ENCODE measurements at places on chromosomes 7 and 10. TPM values are rescaled to one million over a fixed set of nuclear protein-coding genes. Genes with fewer than 3 reads are reported as not detected.

GRCh38 chr10:77496941-77497420 is 140.6 kb downstream of the KCNMA1 start:
- DNase-seq: no peak

Gene AKR1C4
- total RNA-seq: not detected

- DNase-seq: no peak
These were observed at the start of gene ACTL6B for GRCh38 chr7:100655908-100656674. Gene ACTL6B, minus strand, starts transcription at chr7:100656448. Its CDS starts 94 bp downstream, at chr7:100656354.

Gene PDZD7
- total RNA-seq: 3.3 TPM

Gene NODAL
- not detected for total RNA-seq

Gene OR2A12
- total RNA-seq: not detected

Gene OR13A1
- total RNA-seq: not detected

DNA sequence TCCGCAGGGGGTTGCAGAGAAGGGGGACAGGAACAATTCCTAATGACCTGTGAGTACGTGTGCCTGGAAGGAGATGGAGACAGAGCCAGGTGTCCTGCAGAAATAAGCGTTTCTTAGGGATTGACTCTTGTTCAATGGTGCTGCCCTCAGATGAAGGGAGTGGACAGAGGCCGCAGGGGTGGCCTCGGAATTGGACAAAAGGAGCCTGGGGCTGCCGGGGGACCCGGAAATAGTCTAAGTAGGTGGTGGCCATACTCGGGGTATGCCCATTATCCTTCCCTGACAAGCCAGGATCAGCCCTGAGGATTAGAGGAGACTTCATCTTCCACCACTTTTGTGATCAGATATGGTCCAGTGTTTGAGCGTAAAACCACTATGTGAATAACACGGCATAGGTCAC is 39.2 kb downstream of the ELFN1 start:
- no peak for DNase-seq

DNA sequence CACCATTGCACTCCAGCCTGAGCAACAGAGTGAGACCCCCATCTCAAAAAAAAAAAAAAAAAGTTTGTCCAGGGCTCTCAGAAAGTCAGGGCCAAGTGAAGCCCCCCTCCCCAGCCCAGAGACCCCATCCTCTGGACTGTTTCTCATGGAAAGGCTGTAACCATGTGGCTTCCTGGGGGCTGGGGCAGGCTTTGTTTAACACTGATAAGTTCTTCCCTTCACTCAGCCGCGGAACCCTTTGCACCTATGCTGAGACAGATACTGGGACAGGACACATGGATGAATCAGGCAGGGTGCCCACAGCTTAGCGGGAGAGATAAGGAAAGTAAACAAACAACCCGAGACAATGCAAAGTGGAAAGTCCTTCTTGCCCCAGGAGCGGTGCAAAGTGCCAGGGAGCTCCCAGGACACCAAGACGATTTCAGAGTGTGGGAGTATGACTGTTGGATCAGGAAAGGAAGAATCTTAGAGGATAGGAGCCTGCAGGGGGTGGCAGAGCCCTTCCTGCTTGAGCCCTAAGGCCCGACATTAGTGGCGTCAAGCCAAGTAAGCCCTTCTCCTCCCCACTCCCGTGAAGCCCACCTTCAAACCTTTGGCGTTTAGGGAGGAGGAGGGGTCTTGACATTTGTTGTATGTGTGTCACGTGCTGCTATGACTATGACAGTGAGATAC is 11.6 kb downstream of the MLXIPL start:
- DNase-seq: no peak

GRCh38 chr7:1409555-1409954 is 49.7 kb downstream of the MICALL2 start:
- no peak for DNase-seq

Gene ANKRD61
- not detected for total RNA-seq

DNA sequence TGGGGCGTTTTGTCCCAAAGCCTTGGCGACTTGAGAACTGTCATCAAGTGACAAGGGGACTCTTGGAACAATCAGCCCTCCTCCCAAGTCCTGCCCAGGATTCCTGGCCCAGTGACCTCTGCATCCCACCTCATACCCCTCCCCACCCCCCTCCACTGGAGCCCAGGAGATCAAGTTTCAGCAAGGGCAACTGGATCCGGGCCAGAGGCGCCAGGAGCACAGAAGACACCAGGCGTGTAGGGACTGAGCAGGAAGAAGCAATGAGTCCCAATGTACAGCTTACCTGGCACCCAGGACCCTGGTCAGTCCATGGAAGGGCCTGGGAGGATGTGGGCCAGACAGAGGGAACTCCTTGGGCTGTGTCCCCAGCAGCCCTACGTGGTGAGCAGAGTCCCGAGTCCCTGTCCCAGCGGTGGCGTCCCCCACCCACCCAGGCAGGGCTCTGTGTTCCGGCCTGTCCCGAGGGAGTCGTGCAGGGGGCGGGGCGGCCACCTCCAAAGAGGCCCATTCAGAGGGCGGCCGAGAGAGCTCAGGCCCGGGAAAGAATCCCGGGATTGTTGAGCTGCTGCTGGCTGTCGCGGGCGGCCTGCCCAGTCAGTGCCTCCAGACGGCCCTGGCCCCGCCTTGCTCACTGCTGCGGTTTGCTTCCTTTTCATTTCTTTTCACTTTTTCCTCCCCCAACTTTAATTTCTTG is 254.1 kb downstream of the TNS3 start:
- DNase-seq: no peak

DNA sequence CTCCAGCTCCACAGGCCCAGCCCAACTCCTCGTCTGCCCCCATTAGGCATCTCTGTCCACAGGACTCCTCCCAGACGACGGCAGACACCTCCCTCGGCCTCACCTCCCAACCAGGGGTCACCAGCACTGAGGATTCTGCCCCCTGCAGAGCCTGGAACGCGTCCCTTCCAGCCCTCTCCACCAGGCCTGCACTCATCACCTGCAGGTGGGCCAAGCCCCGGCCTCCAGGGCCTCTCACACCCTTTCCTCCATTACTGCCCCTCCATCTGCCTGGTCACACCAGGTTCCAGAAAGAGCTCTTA is 42.7 kb upstream of the PDGFA start:
- DNase-seq: no peak

DNA sequence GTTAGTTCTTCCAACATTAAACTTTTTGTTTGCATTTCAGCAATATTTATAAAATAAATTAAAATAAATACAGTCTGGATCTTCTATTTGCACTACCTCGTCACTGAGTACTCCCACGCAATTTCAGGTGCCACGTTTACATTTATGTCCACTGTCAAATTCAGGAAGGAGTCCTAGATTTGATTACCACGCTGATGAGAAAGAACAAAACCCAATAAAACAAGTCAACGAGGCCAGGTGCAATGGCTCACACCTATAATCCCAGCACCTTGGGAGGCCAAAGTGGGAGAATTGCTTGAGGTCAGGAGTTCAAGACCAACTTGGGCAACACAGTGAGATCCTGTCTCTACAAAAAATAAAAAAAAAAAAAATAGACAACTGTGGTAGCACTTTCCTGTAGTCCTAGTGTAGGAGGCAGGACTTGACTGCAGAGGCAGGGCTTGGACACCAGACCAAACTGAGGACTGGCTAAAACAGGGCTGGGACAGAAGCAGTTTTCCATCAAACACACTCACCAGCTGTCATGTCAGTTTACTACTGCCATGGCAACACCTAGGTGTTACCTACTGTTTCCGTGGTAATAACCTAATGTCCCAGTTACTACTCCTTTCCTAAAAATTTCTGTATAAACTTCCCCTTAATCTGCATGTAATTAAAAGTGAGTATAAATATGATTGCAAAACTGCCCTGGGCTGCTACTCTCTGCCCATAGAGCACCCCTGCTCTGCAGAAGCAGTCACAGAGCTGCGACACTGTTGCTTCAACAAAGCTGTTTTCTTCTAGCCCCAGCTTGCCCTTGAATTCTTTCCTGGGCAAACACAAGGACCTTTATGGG is 341.7 kb downstream of the PARD3 start:
- no peak for DNase-seq

DNA sequence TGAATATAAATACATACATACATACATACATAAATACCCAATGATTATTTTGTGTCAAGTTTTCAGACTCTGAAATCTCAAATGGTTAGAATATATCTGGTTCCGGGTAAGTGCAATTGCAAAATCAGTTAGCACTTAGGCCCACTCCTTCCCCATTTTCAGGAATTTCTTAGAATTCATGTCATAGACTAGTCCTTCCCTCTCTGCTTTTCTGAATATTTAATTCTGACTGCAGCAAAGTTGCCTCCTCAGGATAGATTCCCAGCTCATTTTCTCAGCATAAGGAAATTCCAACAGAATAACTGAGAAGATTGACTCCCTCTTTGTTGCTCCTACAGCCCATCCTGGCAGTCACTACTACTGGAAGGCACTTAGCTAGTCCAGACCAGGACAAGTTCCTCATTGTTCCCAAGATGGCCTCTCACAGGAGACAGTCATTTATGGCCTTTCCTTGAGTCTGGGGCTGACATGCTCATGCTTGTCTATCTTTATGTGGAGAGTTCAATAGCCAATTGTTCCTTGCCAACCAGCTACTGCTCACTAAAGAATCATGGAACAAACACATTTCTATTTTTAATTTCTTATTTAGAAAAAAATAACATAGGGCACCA is 142.9 kb upstream of the ITGB1 start:
- no peak for DNase-seq

Gene EIF5AL1
- total RNA-seq: not detected

Gene CH25H
- total RNA-seq: 25.5 TPM

Gene TUBB8
- total RNA-seq: 0.88 TPM

- DNase-seq: no peak
These were observed 80.0 kb downstream of the NRCAM start for GRCh38 chr7:108376206-108376605.

GRCh38 chr10:100913470-100913865 is 705 bp downstream of the SLF2 start:
- no peak for DNase-seq

DNA sequence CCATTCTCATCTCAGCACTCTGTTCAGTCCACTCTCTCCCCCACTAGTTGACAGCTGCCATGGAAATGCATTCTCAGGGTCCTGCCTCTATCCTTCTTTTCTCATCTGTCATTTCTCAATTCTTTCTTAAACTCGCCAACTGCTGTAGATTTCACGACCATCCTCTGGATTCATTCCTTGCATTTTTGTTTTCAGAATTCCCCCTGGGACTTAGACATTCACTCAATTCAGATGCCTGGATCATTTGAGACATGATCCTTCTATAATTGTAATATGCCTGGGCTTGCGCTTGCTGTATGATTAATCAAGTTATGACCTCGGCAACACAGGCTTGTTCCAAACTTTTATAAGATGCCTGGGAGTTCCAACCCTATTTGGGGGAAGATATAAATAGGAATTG is 104.5 kb downstream of the RAB11FIP2 start:
- DNase-seq: no peak

DNA sequence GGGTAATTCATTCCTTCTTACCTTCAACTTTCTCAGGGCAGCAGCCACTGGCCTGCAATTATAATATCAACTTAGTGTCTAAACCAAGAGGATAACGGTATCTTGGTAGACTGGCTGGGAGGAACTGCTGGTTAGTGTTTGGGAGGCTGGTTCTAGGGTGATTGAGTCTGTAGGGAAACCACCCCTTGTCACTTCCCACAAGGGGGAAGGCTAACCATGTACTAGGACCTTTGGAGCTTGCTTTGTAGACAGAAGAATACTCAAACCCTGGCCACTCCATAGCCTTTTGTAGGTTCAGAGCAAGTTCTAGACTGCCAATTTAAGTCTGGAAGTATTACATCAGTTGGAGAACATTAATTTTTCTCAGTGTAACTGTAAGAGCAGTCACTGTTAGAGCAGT is 51.3 kb downstream of the NHLRC2 start:
- no peak for DNase-seq

Gene EFCAB10
- total RNA-seq: not detected

DNA sequence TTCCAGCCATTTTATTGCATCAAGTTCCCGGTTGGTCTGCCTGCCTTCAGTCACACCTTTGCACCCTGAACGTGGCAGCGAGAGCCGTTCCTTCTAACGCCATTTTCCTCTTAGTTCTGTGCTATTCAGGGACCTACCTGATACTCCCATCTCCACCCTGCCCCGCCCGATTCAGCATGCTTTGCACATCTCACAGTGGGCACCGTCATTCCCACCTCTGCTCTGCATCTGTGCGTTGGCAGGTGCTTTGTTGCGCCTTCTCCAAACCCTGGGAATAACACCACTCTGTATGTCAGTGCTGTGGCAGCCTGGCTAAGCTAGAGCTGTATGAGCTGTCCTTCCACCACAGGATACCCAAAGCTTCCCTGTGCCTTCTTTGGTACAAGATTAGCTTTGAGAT is 96.8 kb downstream of the ACTR3B start:
- DNase-seq: no peak

DNA sequence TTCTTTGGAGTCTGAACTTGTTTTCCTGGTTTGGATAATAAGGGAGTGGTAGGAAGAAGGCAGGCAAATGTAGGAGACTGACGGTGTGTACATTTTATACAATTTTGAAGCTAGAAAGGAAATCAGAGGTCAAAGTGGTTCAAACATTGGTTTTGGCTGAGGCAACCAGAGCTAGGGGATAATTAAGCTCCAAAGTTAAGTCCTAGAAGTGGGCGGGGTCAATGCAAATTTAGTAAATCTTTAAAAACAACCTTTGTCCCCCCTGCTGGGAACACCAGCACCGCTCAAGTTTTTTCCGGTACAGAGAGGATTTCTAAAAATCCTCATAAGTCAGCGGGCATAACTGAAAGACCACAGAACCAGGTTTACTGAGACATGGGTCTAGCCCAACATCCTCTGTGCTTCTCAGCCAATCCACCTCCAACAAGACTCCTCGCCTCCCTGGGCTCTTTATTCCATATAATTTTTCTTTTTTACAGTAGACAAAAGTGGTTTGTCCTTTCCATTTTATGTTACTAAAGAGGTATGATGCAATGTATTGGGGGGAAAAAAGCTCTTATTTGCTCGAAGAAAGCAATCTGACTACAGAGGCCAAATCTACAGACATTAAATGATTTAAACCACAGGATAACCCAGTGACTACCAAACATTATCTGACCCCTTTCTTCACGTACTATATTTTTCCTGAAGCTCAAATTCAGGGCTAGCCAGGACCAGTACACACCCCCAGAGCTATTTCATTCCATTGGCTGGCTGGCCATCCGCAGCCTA is 1.6 kb downstream of the GLUD1 start:
- DNase-seq: no peak

DNA sequence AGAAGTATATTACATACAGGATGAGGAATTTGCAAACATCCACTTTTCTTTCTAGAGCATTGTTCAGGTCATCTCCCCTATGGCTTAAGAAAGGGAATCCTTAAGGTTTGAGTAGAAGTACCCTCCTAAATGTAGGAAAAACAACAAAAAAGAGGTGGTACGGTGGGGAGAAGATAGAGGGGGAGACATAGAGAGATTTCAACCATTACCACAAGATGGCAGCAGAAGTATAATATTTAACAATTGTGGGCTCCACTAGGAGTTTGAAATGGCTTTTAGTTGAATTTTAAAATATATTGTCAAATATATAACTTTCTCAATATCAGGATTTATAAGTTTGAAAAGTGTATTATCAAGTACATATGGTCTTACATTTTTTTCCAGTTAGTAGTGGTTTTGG is 72.7 kb upstream of the PRKG1 start:
- no peak for DNase-seq

GRCh38 chr10:51363415-51363814 is 289.1 kb downstream of the PRKG1 start:
- no peak for DNase-seq

All from omental fat pad (tissue), 4 donors.